NCI-H146 (cell line): ENCODE measurements at places on chromosomes 6 and 20.
A peak's percentile ranks its signal among the peaks of the same experiment; 100 is the strongest.

DNA sequence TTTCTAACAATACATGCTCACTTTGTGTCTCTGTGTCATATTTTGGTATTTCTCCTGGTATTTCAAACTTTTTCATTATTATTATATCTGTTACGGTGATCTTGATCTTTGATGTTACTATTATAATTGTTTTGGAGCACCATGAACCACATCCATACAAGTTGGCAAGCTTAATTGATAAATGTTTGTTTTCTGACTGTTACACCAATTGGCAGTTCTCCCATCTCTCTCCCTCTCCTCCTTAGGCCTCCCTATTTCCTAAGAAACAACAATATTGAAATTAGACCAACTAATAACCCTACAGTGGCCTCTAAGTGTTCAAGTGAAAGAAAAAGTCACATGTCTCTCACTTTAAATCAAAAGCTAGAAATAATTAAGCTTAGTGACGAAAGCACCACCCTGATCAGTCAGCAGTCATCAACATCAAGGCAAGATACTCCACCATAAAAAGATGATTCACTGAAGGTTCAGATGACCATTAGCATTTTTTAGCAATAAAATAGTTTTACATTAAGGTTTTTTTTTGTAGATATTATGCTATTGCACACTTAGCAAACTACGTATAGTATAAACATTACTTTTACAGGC lies 61.5 kb downstream of the IBTK start:
- no peak for DNase-seq

DNA sequence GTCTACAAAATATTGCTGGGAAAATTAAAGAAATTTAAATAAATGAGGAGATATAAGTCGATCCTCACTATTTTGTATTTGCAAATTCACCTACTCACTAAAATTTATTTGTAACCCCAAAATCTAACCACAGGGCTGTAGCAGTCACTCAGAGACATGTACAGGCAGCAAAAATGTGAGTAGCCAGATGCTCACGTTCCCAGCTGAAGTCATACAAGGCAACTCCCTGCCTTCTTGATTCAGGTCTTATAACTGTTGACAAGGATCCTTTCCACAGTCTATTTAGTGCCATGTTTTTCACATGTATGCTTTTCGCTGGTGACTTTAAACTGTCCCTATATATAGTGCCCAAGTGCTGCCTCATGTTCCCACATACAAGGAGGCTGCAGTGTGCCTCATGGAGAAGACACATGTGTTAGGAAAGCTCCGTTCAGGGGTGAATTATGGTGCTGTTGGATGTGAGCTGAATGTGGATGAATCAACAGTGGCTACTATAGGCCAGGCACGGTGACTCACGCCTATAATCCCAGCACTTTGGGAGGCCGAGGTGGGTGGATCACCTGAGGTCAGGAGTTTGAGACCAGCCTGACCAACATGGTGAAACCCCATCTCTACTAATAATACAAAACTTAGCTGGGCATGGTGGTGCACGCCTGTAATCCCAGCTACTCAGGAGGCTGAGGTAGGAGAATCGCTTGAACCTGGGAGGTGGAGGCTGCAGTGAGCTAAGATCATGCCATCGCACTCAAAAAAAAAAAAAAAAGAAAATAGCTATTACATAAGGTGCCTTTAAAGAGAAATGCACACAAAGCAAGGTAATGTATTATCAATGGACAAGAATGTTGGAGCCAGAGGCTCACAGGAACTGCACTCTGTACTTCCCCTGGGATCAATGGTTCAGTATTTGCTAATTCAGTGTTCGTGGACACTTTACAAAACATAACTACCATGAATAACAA lies 55.3 kb downstream of the STK35 start:
- DNase-seq, result no peak

GRCh38 chr6:146872426-146872785 lies 273.6 kb downstream of the ADGB start:
- DNase-seq, result no peak

DNA sequence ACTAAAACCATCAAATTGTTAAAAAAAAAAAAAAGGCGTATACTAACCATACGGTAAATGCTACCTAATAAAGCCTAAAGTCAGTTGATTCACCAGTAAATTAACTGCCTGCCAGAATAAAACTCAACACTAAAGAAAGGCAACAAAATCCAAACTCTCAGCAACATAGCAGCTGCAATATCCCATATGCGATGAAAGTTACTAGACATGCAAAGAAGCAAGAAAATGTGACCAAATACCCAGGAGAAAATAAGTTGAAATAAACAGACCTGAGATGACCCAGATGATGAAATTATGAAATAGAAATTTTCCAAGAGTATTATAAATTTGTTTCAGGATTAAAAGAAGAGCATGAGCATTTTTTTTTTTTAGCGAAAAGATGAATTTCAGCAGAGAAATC lies 103.6 kb upstream of the EDN1 start:
- DNase-seq, result no peak

- DNase-seq, result no peak
Measured at GRCh38 chr6:21769405-21769861, 175.9 kb downstream of the SOX4 start.

DNA sequence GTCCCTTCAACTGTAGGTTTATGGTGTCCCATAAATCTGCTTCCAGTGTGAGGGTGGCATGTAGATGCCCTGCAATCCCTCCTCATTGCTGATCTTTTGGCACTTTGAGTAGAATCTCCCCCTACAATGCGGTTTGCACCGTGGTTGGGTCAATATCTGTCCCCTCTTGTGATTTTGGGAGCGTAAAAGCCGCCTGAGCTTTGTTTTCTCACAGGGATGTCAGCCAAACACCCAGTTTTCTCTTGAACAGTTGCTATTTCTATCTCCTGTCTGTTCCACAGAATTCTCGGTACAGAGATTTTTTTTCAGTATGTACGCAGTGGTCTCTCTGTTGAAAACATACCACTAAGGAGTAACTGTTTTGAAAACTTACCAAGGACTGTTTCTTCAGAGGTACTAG lies 21.8 kb downstream of the CDS2 start:
- no peak for DNase-seq

- DNase-seq, result no peak
Measured at GRCh38 chr6:46549155-46549554, 57.9 kb upstream of the RCAN2 start.

GRCh38 chr20:62802026-62802712 lies 2.5 kb upstream of the OGFR start:
- DNase-seq, result no peak

DNA sequence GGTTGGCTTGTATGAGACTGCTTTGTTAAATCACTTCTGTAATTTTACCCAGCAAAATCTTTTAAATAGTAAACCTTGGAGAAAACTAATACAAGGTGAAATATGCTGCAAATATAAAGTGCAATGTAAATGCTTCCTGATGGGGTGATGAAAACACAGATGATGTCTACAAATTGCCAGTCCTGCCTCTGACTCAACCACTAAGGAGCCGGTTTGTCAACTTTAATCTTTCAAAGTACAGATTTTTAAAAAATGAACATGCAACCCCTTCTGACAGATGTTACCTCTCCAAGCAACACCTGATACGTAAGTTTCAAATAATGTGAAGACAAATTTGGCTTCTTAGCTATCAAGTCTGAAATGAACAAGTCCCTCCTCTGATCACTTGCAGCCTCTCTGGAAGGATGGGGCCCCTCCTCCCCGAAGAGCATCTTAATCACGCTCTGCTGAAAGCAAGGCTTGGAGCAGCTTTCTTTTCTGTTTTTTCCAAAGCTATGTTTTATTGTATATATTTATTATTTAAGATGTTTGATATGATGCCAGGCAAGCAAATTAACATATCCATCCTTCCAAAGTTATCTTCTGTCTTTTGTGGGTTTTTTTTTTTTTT lies 196.0 kb downstream of the MYLK4 start:
- DNase-seq, result no peak

GRCh38 chr6:17503051-17503450 lies 97.1 kb upstream of the FAM8A1 start:
- no peak for DNase-seq

DNA sequence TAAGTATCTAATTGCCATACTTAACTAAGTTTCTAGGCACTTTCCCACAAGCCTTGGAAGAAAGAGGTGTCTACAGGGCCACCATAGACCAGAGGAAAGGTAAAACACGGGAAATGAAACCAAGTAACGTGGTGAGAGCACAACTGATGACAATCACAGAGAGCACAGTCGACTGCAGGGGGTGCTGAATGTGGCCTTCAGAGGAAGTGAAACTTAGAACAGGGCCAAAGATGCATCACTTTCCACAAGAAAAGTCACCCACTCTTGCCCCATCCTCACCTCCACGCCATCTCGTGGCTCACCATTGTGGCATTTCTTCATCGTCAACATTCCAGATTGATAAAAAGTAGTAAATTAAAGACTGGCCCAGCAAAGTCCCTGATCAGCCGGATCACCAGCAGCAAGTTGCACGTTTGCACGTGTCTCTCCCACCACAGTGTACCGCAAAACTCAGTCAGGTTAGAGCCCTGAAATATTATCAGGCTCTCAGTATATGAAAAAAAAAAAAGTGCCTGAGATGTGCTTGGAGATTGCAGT lies 31.4 kb downstream of the HIVEP2 start:
- DNase-seq, result no peak

DNA sequence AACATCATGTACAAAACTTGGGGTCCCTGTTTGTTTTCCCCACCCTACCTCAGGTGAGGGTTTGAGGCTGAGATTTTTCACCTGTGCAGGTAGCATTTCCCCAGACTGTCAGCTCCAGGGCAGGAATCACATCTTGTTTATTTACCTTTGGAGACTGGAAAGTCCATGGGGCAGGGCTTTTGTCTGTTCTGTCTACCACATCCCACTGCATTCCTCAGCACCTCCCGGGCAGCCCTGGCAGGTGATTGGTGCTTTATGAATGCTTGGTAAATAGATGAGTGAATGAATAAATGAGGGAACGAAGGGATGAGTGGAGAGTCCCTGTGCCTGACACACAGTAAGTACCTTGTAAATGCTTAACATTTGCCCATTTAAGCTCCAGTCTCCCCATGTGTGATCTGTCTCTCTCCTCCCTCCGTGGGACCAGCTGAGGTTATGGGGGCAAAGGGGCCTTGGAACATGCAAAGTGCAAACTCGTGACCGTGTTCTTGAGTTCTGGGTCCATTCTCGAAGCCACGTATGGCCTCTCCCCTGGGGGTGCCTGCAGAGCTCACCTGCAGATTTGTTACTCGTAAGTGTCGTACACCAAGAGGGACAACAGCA lies 69.7 kb upstream of the PMEPA1 start:
- DNase-seq, result peak; percentile 19

- no peak for DNase-seq
Measured at GRCh38 chr20:39632176-39632575, 670.0 kb downstream of the DHX35 start.

DNA sequence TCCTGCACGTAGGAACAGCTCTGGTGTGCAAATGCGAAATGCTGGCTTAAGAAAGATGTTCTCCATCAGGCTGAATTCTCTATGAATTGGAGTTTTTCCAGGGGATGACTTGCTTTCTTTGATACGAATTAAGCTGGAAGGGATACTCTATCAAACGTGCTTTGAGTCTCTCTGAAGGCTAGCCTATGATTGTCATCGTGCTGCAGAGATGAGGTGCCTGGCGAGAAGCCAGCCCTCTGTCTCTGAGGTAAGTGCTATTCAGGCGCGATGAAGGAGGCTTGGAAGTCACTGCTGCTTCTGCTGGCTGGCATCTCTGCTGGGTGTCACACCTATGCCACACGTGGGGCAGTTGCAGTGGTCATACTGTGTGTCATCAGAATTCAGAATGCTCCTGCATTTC lies 223.7 kb downstream of the TAF4 start:
- DNase-seq, result no peak

- DNase-seq, result peak; percentile 87
Measured at GRCh38 chr20:46799781-46800408, 90.4 kb downstream of the SLC2A10 start.

GRCh38 chr6:97060254-97060653 lies 135.7 kb downstream of the KLHL32 start:
- DNase-seq, result no peak

DNA sequence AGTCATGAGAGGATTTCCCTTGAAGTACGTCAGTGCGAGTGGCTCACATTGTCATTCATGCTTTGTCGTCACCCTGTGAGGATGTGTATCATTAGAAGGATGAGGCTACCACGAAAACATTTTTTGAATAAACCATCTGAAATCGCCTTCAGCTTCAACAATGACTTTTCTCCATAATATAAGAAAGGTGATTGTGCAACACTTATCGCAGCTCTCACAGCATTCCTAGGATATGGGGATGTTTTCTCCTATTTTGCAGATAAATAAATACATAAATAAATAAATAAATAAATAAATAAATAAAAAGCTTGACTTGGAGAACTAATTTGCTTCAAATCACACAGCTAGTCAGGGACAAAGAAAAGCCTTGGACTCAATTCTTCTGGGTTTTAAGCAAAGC lies 326.5 kb downstream of the FOXA2 start:
- no peak for DNase-seq

DNA sequence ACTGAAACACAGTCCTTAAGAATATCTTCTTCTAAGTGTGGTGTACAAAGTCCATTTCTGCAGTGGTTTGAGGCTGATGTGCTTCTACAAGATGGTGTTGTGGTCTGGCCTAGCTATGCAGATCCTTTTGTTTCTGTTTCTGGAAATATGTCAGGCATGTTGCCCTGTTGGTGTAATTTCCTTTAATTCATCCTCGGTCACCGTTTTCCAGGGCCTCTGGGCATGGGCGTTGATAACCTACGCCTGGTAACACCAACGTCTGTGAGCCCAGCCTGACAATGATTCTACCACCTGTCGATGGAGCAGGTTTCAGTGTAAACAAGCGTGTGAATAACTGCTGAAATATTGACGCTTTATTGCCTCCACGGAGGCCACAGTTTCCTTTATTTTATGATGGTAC lies 33.3 kb upstream of the AFDN start:
- DNase-seq, result peak; percentile 87

GRCh38 chr20:35269055-35269781 lies 8.7 kb downstream of the MMP24OS start:
- DNase-seq, result peak; percentile 48
